ENCODE measurements at places on chromosomes 11 and 22.

DNA sequence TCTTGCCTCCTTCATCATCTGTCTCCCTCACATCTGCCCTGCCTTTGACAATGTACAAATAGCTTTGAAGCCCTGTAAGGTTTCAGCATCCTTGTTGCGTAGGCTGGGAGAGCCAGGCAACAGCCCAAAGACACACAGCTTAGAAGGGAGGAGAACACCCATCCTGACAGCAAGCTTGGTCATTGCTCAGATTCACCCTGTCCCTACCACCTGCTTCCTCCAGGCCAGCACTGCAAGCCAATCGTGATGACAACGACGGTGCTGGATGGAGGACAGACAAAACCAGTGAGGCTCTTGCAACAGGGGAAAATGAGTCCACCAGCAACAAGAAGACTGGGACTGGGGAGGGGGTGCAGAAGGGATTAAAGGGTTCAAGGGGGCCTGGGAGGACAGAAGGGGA is 32.9 kb upstream of the CD5 start:
- no peak for DNase-seq

DNA sequence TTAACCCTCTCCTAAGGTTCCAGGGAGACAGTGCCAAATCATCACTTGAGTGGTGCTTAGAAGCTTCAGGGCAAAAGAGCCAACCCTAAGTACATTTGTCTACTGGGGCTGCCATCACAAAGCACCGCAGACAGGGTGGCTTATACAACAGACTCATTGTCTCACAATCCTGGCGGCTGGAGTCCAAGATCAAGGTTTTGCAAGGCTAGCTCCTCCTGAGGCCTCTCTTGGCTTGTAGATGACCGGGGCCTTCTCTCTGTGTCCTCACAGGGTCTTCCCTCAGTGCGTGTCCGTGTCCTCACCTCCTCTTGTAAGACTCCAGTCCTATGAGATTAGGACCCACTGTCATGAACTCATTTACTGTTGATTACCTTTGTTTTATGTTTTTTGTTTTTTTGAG is 34.1 kb upstream of the CD81 start:
- no peak for DNase-seq

GRCh38 chr22:37905534-37906363 is at the start of gene MICALL1:
Gene MICALL1, plus strand, starts transcription at chr22:37906297. Its CDS starts 126 bp downstream, at chr22:37906423.
- peak; percentile 84 for DNase-seq

DNA sequence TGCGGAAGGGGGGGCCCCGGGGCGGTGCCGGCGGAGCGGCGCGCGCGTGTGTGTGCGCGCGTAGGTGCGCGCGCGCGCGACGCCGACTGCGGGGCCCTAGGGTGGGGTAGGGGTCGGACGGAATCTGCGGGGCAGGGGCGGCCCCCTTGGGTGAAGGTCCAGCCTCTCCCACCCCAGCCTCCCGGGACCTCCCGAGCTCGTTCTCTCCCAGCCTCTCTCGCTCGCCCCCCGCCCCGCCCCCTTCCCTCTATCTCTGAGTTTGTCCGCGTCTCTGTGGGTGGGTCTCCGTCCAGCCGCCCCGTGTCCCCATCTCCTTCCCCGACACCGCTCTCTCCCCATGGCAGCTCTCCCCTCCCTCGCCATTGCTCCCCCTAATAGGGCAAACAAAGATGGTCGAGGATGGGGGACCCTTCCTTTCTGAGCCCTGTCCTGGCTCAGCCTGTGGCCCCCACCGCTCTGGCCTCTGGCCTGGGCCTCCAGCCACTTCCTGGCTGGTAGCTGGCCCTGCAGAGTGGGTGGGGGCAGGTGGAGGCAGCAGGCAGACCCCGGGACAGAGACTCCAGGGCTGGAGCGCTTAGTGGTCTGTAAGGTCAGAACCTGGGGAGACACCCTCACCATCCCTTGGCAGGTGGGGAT is 33.0 kb upstream of the PRR5 start:
- no peak for DNase-seq

DNA sequence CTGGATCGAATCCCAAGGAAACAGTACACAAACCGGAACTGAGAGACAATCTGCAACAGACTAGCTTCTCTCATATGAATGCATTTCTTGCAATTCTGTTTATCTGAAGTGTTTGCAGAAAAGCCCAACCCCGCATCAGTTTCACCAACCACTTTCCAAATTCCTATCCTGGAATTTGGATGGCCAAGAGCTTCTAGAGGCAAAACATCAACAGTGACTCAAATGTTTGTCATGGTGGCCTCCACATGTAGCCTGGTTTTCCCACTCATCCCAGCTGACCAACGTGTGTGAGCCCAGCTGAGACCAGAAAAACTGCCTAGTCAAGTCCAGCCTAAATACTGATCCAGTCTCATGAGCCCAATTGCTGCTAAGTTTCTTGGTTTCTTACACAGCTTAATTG is 8.3 kb upstream of the MIEF1 start:
- DNase-seq, result peak; percentile 67

DNA sequence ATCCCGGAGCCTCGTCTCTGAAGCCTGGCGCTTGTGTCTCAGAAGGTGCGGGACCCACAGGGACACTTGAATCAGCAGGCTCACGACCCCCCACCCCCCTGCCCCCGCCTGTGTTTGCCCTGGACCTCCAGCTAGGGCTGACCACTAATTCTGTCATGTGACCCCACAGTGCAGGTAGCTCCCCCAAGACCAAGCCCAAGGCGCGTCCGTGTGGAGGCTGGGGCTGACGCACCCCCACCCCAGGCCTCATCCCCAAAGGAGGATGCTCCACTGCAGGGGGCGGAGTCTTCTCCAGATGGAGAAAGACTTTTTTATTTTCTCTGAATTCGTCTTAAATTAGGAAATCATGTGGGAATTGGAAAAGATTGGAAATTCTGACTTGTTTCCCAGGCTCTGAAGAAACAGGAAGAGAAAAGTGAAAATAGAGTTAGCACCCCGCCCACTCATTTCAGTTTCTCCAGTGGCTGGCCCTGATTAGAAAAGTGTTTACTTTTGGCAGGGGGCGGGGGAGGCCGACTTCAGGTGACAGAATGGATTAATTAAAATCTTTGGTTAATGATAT is 1.0 kb upstream of the RELA start:
- peak; percentile 64 for DNase-seq

GRCh38 chr11:1006762-1007161 is 29.8 kb downstream of the MUC6 start:
- no peak for DNase-seq

GRCh38 chr22:20242393-20243175 is 25.5 kb downstream of the RTN4R start:
- DNase-seq, result no peak

DNA sequence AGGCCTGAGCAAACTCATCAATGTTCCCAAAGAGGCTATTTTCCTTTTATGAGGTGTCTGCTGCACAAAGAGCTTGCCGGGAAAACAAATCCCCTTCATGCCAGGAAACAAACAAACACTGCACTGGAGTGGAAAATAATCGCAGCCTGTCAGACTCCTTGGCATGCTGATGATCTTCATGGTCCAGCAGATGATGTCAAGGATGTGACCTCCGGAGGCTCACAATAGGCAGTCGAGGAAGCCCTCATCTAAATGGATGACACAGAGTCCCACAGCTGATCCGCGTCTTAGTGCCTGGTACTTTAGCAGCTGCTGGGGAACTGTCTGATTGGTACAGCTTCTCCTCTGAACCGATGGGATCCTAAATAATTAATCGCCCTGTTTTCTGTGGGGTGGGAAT is 187.6 kb downstream of the TENM4 start:
- DNase-seq, result no peak

DNA sequence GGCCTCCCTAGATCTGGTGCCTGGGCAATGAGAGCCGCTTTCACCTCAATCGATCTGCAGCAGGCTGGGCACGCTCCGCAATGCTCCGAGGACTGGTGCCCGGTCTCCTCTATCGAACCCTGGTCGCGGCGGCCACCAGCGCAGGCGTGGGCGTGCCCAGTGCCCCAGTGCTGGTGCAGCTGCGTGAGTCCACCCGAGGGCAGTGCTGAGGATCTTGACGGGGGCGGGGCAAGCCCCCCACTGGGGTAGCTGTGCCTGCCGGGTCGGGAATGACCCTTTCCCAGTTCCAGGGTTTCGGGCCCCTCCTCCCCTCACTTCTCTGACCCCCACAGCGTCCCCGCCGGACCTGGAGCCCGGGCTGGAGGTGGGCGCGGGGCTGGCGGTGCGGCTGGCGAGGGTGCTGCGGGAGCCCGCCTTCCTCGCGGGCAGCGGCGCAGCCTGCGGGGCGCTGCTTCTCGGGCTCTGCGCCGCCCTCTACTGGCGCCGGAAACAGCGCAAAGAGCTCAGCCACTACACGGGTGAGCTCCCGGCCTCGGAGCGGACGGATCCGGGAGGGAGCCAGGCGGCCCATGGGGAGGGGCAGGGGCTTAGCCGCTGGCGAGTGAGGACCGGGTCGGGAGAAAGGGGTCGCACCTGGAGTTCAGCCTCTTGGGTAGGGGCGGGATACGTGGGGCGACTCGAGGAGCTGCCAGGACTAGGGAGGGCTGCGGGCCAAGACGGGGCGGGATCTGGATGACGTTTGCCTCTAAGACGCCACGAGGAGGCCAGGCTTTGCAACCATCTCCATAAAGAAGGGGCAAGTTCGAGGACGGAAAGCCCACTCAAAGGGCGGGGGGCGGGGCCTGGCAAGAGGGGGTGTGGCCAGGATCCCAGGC is 10.9 kb downstream of the ROBO3 start:
- DNase-seq, result peak; percentile 96

DNA sequence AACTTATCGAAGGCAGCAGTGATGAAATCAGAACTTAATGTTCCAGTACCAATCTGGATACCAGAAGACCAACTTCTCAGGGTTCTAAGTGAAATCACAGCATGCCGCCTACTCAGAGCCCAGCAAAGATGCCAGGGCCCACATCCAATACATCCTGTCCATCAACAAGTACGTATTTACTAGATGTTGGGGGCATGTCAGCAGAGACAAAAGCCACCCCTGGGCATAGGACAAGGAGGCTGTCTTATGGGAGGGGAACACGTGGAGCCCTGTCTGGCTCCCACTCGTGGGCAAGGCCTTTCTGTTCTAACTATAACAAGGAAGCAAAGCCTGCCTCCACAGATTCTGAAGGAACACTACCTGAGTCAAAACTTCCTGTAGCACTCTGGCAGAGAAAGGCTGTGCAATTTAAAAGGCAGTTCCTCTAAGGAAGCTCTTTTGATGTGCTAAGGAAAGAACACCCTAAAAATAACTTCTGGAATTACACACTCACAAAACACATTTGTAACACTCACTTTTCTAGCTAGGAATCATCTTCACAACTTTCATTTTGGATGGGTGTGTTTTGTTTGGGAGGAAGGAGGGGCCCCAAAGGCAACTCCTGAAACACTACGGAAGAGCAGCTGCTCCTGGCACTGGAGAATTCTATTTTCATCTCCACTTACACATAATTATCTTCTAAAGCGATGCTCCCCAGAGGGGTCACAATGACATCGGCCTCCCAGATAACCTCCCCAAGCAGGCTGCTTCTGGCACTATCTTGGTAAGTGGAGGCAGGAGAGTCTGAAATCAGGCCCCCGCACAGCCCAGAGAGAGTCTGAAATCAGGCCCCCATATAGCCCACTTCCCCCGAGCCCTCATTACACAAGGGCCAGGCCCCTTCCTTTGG is 14.2 kb downstream of the SMCO4 start:
- no peak for DNase-seq

All from fibroblast of skin of abdomen (primary cell).